Right renal cortex interstitium (tissue), 3 donors: ENCODE measurements at places on chromosomes 5 and 9. TPM values are rescaled to one million over a fixed set of nuclear protein-coding genes. Genes with fewer than 3 reads are reported as not detected.

Gene IFNA13
- polyA plus RNA-seq, result not detected

Gene SLC34A3
- polyA plus RNA-seq, result 6.0 TPM

Gene ASPN
- polyA plus RNA-seq, result 16.4 TPM

Gene THBS4
- polyA plus RNA-seq, result 15.9 TPM

Gene PCDHGA12
- polyA plus RNA-seq, result 0.94 TPM

Gene HCN1
- not detected for polyA plus RNA-seq

- no peak for DNase-seq
These were observed 3.9 kb downstream of the SLC35A4 start for GRCh38 chr5:140568443-140569063.

GRCh38 chr9:134717924-134718645 is 76.5 kb downstream of the COL5A1 start:
- DNase-seq, result no peak

DNA sequence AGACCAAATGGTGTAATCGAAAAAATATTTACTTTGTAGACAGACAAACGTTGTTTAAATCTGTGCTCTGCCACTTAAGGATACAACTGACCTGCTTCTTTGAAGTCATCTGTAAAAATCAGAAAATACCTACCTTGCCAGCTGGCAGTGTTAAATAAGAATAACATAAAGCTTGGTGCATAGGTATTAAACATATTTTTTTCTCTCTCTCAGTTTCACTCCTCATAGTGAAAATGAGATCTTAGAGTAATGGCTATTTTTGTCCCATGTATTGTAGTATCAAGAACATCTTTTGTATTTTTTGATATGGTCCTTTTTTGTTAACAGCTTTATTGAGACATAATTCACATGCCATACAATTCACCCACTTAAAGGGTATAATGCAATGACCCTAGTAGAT is 17.9 kb upstream of the RANBP17 start:
- no peak for DNase-seq

- no peak for DNase-seq
These were observed 25.0 kb downstream of the ERBIN start for GRCh38 chr5:65951330-65951729.

DNA sequence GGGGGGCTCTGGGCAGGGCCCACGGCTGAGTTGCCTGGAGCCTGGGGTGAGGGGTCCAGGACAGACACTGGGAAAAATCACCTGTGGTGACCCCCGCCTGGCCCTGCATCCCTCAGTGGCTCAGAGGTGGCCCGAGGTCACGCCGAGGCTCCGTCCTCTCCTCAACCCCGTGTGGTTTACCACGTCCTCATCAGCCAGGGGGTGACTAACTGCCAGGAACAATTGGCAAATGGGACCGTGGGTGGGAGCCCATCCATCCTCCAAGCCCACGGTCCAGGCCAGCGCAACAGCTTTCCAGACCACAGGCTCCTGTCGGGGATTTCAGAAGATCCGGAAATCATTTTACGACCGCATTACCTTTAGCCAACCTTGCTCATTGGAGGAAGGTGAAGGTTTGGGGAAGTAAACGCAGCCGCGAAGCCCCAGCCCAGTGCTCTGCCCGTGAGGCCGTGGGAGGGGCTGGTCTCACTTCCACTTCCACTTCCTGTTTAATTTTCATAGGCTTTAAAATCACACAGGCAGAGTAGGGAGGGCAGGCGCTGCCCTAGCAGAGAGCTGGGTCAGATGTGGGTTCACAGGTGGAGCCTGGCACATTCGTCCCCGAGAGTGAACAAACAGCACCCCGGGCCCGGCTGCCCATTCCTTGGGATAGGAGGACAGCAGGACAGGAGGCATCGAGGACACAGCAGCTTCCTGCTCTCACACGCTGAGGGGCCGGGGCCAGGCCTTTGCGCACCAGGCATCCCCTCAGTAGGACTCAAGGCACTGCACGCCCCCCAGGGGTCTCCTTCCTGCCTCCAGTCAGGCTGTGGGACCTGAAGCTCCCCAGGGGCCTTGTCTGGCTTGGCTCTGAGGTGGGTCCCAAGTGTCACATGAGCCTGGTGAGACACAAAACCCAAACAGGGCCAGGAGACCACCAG is 19.8 kb upstream of the SLC9A3 start:
- no peak for DNase-seq

GRCh38 chr5:28788954-28789353 is 1750.6 kb upstream of the CDH9 start:
- DNase-seq, result no peak

DNA sequence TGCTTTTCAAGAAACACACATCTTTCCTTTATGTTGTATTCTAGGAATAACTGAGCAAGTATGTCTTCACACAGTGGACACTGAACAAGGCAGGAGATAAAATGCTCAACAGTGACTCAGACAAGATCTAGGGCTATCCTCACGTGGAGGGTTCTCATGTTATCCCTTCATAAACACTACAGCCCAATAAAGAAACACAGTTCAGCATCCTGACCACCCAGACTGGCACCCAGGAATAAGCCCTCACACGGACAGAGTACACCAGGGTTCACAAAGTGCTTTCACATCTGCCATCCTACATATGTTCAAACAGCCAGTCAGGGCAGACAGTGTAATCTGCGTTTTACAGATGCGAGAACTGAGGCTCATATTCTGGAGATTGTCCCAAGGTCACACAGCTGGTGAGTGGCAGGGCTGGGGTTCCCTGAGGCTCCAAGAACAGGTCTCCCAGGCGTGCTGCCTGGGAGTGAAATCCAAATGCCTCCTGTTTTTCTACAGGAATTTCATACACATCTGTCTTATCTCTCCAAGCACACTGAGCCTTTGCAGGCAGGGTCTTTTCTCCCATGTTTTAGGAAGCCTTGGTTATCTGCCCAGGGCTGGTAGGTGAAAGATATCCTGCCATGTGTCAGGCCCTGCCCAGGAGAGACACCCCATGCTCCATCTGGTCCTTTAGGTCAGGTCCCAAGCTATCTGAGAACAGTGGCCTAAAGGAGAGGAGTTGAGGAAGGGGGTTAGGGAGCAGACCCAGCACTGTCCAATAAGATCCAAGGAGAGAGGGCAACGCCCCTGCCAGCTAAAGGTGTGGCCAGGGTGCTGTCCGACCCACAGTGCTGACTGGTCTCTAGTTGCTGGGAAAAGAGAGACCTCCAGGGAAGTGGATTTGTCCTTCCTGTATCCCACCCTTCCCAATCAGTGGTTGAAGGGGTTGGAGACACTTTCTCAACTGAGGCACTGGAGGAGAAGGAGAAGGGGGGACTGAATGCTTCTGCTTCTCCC is 47.9 kb upstream of the XPA start:
- DNase-seq, result no peak

DNA sequence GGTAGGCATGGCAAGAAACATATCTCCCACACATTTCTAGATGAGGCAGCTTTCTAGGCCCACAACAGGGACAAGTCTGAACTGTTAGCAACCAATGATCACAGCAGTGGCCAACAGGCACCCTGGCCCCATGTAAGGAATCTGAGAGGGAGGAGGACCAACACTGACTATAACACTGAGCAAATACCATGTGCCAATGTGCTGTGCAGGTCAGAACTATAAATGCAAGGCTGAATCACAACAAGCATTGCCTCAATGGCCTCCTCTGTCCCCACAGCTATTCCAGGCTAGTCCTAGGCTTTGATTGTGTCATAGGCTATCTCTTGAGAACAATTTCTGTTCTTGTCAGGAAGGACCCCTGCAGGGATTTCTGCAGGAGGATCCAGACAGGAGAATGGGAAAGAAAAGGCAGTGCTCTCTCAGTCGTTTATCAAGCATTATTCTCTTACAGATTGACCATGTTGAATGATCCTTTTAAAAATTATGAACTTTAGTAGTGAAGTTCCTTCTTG is 221.2 kb downstream of the TLE1 start:
- no peak for DNase-seq

- no peak for DNase-seq
These were observed 32.6 kb upstream of the EGFL7 start for GRCh38 chr9:136629879-136630661.

DNA sequence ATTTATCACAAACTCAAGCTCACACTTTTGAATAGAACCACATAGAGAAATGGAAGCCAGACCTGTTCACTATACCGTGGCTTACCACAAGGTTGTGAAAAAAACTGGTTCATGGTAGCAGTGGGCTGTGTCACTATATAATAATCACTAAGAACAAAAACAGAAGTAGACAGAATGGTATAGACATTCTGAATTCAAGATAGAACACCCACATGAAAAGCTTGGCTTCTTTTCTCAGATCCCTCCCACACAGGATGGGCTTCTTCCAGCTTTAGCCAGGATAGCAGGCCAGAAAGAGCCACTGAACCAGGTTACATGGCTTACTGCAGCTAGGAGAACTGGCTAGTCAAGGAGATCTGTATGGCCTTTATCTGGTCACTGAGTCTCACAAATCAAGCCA is 6.1 kb upstream of the NRG2 start:
- no peak for DNase-seq

- DNase-seq, result peak; percentile 8
These were observed 817 bp downstream of the GAPVD1 start for GRCh38 chr9:125262294-125262991.

GRCh38 chr9:29285818-29286217 is 1712.5 kb upstream of the C9orf72 start:
- DNase-seq, result no peak

DNA sequence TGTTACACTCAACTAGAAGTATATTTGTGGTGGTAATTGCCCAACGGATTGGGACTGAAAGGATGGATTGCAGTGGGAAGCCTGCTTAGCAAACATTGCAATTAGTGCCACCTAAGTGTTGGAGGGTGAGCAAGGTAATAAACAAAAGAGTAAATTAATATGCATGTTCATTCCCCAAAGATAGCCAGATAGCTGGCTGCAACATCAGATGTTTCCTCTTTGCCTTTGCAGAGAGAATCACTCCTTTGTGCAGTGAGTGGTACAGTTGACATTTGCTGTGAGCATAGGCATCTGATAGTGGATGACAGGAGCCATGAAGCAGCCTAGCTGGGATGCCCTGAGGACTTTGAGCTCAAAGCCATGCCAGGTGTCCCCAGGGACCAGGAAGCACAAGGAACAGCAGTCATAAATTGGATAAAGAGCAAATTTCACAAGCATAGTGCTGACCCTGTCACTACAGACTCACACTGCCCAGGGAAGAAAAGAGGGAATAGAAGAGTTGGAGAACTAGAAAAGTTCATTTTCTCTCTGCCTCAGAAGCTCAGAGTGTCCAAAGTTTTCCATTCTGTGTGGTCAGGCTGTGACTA is 336.1 kb upstream of the SLC30A5 start:
- no peak for DNase-seq

DNA sequence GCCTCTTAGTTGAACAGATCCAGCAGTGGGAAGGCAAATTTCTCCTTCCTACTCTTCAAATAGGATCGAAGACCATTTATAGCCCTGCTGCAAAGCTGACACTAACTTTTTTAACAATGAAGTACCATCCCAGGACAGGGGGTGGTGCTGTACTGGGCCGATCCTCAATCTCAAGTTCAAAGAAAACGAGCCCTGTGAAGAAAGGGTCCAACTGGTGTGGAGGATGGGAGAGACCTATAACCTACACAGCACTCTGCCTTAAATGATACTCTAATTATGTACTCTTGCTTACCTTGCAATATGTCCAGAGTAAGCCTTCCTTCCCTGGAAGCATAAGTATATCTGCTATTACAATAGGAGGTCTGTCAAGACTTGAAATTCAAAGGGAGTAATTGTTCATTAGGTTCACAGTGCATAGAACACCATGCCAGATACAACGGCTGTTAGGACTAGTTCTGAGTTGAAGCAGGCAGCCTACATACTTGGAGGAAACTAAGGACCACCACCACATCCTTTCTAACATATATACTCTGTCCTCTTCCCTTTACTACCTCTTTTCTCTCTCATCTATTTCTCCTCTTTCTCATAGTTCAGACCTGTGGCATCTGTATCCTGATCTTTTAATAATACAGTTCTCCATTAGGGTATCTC is 6.2 kb downstream of the ETF1 start:
- DNase-seq, result no peak

DNA sequence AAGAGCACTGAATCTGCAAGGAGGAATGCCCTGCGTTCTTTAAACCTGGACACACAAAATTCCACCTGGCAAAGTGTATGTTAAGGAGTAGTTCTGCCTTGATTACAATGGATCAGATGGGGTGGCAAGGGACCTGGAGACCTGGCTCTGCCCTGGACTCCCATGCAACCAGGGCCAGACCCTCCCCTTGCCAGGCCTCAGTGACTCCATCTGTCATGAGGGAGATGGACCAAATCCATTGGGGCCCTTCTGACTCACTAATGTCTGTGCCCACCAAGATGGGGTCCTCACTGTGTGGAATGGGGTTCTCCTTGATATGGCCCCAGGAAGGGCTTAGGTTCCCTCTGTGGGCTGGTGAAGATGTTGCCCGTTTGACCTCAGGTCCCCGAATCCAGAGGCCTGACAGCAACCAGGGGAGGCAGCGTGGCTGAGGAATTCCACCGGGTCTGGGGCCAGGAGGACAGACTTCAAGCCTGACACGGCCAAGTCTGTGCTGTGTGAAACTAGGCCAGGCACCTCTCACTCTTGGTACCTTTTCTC is 100.3 kb downstream of the PAX5 start:
- DNase-seq, result no peak

DNA sequence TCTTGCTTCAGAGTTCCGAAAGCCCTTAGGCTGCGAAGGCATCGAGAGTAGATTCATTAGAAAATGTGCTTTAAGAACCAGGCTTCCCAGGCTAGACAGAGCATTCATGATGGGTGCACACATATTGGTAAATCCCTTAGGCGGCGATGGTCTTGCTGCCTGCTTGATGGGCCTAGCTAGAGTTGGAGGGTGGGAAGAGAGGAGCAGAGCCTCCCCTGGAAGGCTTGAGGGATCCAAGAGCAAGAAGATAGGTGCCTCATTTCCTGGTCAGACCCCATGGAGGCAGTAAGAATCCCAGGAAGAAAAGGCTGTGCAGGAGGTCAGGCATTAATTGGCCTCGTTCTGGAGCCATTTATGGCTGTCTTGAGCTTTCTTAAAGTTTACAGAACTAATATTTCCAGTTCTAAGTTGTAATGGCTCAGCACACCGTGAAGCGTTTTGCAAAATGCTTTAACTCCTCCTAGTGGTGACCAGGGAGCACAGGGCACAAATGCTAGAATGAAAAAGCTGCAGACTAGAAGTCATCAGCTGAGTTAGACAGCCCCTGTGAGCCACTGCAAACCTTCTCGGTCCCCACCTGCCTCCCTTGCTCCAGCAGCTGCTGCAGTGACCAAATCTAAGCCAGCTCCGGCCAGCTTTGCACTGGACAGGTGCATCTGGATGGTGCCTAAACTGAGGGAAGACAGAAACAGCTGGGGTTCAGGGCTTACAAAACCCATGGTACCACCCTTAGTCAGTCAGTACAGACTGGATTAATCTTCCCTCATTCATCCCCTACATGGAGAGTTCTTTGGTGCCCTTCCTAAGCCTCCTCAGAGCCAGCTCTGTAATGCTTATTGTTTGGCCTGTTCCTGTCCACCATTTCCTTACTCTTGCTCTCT is 14.7 kb downstream of the SLC45A2 start:
- no peak for DNase-seq

DNA sequence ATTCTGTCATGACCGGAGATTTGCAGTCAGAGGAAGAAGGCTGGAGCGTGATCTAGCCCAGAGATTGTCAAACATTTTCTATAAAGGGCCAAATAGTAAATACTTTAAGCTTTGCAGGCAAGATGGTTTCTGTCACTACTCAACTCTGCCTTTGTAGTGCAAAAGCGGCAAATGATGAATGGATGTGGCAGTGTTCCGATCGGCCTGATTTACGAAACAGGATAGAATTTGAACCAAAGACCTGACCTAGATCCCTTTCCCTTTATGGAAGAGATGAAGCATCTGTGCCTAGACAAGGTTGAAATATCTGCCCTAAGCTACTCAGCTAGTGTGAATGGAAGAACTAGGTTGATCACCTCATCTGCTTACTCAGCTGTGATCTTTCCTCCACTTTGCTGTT is 209.5 kb downstream of the YTHDC2 start:
- peak; percentile 70 for DNase-seq
